Activated CD4-positive, alpha-beta T cell treated with anti-CD3 and anti-CD28 coated beads, Interleukin-2, amount 50 U/mL, for 48 hours (primary cell): ENCODE measurements at places on chromosomes 7 and 10.

DNA sequence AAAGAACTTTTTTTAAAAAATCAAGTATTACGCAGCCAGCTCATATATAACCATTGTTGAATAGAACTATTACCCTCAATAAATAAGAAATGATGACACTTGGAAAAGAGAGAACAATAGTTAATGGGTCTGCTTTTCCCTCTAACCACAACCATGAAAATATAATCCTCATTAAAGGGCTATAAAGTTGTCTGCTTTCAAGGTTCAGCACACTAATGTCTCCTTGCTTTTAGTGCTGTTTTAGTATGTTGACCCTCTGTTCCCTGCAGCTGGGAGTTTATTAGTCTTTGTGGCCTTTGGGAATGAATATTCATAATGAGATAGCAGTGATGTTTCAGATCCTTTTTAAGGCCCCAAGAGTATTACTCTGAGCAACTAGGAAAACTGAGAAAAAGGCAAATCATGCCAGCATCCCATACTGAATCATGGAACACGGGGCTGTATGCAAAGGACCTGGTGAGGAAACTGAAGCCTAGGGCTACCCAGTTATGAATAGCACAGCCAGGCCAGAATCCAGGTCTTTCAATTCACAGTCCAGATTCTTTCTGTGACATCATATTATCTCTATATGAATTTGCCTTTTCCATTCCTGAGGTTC, 332.0 kb upstream of the LRGUK start:
- no peak for DNase-seq

DNA sequence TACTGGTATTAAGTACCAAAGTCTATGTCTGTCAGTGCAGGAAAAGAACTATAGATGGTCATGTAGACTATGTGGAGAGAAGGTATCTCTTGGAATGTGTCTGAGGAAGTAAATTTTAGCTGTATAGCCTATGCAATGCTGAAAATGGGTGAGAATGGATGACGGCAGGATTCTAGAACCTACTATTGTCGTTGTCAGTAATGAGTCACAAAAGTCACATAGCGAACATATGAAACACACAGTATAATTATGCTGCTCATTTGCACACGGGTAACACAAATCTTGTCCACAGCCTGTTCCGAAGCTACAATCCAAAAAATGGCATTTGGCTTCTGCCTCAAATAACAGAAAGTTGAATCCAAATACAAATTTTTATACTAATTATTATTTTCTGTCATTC, 33.6 kb upstream of the KMT2E start:
- no peak for DNase-seq

- DNase-seq: no peak
Measured at GRCh38 chr10:83166344-83166743, 973.0 kb upstream of the GHITM start.

- no peak for DNase-seq
Measured at GRCh38 chr7:137980308-137980707, 21.6 kb downstream of the CREB3L2 start.

- no peak for DNase-seq
Measured at GRCh38 chr10:77915319-77916105, 11.0 kb downstream of the DLG5 start.
